ENCODE measurements at places on chromosomes 7 and 10.

DNA sequence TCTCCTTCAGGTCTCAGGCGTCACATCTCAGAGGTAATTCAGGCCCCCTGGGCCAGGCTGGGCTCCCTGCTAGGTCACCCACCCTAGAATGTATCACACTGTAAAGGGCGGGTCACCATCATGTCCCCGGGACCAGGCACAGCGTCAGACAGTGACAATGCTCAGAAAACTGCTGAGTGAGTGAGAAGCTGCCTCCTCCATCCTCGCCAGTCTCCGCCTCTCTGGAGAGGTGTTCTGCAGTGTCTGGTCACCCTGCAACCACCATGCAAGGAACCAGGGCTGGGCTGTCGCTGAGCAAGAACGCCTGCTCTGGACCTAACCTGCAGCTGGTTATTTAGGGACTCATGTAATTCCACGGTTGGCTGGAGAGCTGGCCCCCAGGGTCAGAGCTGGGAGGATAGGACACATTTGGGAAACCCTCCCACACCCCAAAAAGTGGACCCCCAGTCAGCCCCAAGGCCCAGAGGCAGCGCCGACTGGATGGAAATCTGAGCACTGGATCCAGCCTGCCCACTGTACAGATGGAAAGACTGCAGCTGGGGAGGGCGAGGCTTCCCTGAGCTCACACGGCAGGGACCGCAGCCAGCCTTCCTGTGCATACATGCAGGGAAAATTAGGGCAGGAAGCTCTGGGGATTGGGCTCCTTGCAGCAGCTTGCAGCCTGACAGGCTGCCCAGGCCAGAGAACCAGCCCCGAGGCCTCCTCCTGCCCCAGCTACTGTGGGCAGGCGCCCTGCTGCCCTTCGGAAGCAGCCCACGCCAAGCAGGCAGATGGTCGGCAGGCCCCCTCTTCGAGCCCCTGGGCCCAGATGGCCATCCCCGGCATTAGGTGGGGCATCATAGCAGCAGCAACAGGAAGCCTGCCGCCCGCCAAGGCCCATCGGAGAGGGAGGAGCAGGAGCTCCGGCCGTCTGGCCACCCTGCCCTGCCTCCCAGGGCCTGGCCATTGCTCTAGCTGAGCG lies 105.4 kb upstream of the ZMIZ1 start:
- DNase-seq: no peak

DNA sequence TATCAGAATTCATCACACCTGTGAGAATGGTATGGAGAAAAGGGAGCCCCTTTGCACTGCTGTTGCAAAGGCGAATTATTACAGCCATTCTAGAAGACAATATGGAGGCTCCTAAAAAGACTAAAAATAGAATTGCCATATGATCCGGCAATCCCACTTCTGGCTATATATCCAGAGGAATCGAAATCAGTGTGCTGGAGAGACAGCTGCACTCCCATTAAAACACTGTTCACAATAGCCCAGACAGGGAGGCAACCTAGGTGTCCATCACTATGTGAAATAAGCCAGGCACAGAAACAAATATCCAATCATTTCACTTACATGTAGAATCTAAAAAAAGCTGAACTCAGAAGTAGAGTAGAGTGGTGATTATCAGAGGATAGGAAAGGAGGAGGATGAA lies 26.0 kb upstream of the GJD4 start:
- DNase-seq: no peak

DNA sequence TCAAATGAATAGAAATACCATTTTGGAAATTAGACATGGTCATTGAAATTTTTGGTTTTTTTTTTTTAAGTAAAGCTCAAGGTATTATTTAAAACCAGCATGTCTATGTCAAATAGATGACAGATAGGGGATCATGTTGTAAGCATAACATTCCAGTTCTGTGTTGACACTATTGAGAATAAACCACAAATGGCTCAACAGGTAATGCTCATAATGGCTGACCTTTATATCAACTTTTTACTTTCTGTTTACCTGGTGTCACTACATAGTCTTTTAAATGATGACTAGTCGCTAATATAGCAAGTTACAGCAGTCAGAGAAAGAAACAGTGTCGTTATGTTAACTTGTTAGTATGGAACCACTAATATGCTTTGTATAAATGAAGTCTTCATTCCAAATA lies 616.0 kb downstream of the GATA3 start:
- no peak for DNase-seq

DNA sequence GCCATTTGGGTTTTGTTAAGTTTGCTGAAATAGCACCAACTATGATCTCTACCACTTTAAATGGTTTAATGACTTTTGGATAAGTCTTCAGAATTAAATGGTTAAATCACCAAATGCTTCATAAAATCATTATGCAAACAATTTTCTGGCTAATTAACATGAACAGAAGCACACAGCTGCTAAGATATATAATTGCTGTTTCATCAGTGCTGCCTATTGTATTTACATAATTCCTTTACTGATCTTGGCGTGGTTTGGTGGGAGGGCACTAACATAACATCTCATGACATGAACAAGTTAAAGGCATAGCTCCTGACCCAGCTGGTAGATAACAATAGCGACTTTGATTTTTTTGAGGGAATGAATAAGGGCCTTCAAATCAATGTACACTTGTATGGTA lies 94.1 kb downstream of the FZD1 start:
- DNase-seq: no peak

DNA sequence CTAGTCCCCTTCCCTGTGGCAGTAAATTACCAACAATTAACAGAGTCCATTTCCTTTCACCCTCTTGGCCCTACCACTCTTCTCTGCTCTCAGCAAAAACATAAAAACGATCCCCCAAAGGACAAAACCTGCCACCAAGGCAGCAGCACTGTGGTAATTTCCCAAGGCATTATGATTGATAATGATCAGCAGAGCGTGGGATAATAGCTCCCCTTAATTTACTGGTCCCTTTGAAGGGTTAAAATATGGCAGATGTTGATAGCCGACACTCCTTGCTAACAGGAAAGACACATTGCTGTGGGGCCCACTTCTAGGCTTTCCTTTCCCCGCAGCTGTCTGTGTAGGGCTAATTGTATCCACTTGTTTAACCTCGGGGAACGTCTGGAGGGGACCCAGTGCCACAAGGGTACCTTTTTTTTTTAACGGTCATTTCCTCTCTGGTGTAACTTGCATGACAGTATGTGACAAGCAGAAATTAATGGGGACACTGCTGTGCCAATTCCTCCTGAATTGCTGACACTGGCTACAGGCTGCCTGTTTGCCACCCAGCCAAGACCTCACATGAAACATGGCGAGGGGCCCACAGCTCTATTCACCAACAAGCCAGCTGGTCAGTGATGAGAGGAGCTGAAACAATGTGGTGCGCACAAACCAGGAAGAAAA lies 81.3 kb downstream of the CDK6 start:
- no peak for DNase-seq

DNA sequence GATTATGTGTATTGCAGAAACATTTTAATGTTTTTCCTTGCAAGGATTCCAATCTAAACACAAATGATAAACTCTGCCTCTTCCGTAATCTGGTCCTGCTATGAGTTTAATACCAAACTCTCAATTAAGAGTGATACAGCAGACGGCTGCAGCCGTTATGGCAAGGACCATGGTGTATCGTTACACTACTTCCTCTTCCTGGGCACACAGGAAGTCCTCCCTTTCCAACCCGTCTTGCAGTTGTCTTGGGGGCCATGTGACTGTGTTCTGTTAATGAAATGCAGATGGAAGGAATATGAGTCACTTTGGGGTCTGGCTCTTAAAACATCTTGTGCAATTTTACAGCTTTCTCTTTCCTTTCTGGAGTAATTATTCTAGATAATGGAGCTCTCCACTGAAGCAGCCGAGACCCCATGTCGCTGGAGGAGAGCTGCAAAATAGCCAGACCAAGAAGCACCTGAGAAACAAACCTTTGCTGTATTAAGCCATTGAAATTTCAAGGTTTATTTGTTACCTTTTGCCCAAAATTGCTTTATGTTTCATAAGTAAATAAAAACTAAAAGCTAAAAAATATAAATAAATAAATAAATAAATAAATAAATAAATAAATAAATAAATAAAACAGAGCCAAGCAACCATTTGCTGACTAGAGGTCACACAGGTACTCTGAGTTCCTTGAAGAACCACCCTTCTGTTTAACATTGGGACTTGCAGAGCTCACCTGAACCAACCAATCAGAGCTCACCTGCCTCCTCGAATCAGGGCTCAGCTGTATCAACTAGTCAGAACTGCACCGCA lies 74.7 kb downstream of the FRMPD2 start:
- DNase-seq: no peak

DNA sequence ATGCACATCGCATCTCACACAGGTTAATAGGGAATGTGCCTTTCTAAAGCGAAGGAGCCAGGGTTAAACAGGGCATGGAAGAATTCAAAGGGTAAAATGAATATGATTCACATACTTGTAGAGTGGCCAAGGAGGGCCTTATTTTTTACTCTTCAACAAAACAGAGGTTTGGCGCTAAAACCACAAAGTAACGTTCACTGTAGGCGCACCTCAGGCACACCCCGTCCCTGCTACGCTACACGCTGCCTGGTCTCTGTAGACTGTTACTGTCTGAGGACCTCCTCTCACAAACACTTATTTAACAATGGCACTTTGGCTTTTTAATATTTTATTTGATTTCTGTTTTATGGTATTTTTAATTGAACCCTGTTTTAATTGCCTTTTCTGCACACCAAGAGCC lies 462.1 kb upstream of the GALNT17 start:
- no peak for DNase-seq

- DNase-seq: no peak
These were observed 157.3 kb downstream of the USP6NL start for GRCh38 chr10:11454160-11454559.

DNA sequence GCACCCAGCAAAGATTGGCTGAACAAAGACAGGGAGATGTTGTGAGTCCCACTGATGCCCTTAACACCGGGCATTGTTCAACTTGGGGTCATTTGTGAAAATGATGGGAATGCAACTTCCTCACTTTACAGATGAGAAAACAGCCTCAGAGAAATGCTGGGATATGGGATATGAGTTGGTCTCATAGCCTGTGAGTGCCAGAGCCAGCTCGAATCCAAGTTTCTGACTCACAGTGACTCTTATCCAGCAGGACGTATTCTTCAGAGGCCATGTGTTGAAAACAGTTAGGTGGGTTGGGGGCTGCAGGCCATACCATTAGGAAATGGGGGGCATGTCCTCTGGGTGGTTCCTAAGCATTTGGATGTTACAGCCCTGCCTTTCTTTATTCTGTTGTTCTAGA lies 45.2 kb downstream of the KIAA1217 start:
- DNase-seq: no peak

- no peak for DNase-seq
These were observed 435.2 kb upstream of the AUTS2 start for GRCh38 chr7:69162931-69163670.

GRCh38 chr7:3495954-3496353 lies 194.9 kb downstream of the SDK1 start:
- no peak for DNase-seq

GRCh38 chr7:28998105-28998504 lies 40.0 kb upstream of the TRIL start:
- no peak for DNase-seq

- no peak for DNase-seq
These were observed 87.8 kb upstream of the LRRC4 start for GRCh38 chr7:128119036-128119435.
